WTC11 (cell line): ENCODE measurements at places on chromosomes 1 and 21. TPM values are rescaled to one million over a fixed set of nuclear protein-coding genes. Genes with fewer than 3 reads are reported as not detected.

The NR5A2 gene
- total RNA-seq: 13.6 to 22.3 TPM (median 17.8 TPM) in 3 replicates

The OSBPL9 gene
- 55.6 to 66.7 TPM (median 63.5 TPM) in 3 replicates for total RNA-seq

The KCNJ10 gene
- 1.4 to 1.6 TPM (median 1.4 TPM) in 3 replicates for total RNA-seq

The UTS2 gene
- total RNA-seq: not detected in 3 replicates

The CLCN6 gene
- 20.0 to 22.3 TPM (median 20.8 TPM) in 3 replicates for total RNA-seq

The SLC16A4 gene
- total RNA-seq: 0.11 to 0.30 TPM (median 0.28 TPM) in 3 replicates

The FAAH gene
- total RNA-seq: 26.4 to 38.6 TPM (median 28.1 TPM) in 3 replicates

The S100A8 gene
- 1.4 TPM in 1 of 3 replicates, not detected in the others for total RNA-seq

The ADAMTSL4 gene
- total RNA-seq: 6.6 to 14.7 TPM (median 14.1 TPM) in 3 replicates

The TCEA3 gene
- total RNA-seq: 0.37 to 0.89 TPM (median 0.73 TPM) in 3 replicates

The RNF11 gene
- 45.5 to 50.8 TPM (median 46.1 TPM) in 3 replicates for total RNA-seq

The OR2T29 gene
- not detected in 3 replicates for total RNA-seq

The NKAIN1 gene
- 34.0 to 36.8 TPM (median 35.3 TPM) in 3 replicates for total RNA-seq
